ENCODE measurements at places on chromosomes 16 and 17. TPM values are rescaled to one million over a fixed set of nuclear protein-coding genes. Genes with fewer than 3 reads are reported as not detected.

MEFV gene
- total RNA-seq = not detected

CCL4 gene
- not detected for total RNA-seq

DNAAF1 gene
- 0.90 TPM for total RNA-seq

WSCD1 gene
- 0.45 TPM for total RNA-seq

KRTAP9-1 gene
- total RNA-seq = not detected

TMEM98 gene
- 12.4 TPM for total RNA-seq

TBC1D3I gene
- not detected for total RNA-seq

ACE gene
- 2.6 TPM for total RNA-seq

NPTX1 gene
- total RNA-seq = not detected

PRSS8 gene
- not detected for total RNA-seq

ABCA6 gene
- 0.79 TPM for total RNA-seq

TBC1D3H gene
- total RNA-seq = not detected

CDH16 gene
- not detected for total RNA-seq

PDP2 gene
- 6.2 TPM for total RNA-seq

CCDC144A gene
- total RNA-seq = 2.6 TPM

HSF5 gene
- not detected for total RNA-seq

GPR139 gene
- total RNA-seq = not detected

CNGB1 gene
- total RNA-seq = not detected

SLC38A8 gene
- not detected for total RNA-seq

TMIGD1 gene
- not detected for total RNA-seq

CA4 gene
- total RNA-seq = not detected

SEPTIN1 gene
- not detected for total RNA-seq

CLEC16A gene
- 14.2 TPM for total RNA-seq

ASIC2 gene
- 0.24 TPM for total RNA-seq

CCP110 gene
- 16.0 TPM for total RNA-seq

Measured in A375 (cell line).